Fibroblast of lung (primary cell): ENCODE measurements at places on chromosomes 4 and X. TPM values are rescaled to one million over a fixed set of nuclear protein-coding genes. Genes with fewer than 3 reads are reported as not detected.

Gene STK26
- 2.0 and 2.8 TPM in 2 replicates for total RNA-seq

Gene TFDP3
- total RNA-seq: not detected in 2 replicates

Gene NWD2
- total RNA-seq: not detected in 2 replicates

Gene ERVMER34-1
- total RNA-seq: under 0.01 TPM in 2 replicates

Gene SPANXC
- total RNA-seq: not detected in 2 replicates

Gene LONRF3
- 0.33 and 0.51 TPM in 2 replicates for total RNA-seq

GRCh38 chr4:2087170-2087569 is 28.0 kb downstream of the NAT8L start:
- DNase-seq: no peak

DNA sequence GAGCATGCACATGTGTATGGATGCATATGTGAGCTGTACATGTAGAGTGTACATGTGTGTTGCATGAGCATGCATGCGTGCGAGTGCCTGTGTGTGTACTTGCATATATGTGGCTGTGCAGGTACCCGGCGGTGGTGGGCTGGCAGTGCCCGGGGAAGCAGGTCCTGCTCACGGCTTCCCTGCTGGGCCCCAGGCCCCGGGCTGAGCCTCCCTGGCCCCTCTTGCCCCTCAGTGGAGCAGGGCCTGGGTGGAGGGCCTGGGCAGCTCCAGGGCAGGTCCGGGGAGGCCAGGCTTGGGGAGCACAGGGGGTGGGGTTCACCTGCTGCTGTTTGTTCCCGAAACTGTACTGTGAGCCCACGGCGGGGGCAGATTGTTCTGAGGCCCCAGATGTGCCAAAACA is 9.4 kb downstream of the NAT8L start:
- no peak for DNase-seq

DNA sequence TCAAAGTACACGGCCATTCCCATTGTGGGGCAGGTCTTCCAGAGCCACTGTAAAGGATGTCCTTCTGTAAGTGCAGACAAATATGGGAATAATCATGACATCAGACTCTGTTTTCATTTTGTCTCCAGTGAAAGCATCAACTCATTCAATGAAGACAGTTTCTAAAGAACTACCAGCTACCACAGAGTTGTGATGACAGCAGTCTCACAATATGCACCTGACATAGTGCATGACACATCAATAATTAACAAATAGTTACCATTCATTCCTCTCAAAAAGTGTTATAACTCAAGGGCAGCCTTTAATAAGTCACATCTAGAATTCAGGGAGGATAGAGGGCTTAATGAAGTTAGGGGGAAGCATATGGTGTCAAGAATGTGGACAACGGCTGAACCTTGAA is 20.2 kb downstream of the MTTP start:
- DNase-seq: no peak

DNA sequence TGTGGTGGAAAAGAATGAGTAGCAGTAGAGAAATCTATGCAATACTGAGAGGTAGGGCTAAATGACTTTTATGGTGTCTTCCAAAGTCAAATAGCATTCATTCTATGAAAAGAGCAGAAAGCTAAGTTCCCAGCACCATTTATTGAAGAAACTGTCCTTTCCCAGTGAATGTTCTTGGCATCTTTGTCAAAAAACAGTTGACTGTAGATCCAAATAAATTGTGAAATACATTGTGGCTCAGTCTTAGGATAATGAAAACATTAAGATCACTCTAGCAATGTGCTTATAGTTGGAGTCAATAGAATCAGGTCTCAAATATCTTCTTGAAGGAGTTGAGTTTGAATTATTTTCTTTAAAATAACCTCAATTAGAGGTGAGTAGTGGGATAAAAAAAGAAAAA is 19.4 kb downstream of the AREG start:
- DNase-seq: peak; percentile 52

GRCh38 chr4:525660-526059 is 26.6 kb downstream of the PIGG start:
- DNase-seq: no peak

DNA sequence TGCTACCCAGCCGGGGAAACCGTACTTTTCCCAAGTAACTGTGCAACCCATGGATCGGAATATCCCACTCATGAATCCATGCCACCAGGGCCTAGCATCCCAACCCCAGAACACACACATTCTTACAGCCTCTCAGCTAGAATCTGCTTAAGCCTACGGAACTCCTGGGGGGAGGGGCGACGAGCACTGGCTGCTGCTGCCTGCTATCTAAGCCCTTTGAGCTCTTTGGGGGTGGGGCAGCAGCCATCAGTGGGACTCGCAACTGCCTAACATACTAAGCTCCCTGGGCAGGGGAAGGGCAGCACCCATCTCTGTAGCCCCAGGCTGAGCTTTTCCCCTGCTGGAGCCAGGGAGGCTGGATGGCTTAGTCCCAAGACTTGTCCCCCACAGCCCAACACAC is 28.6 kb downstream of the NUDT10 start:
- no peak for DNase-seq

DNA sequence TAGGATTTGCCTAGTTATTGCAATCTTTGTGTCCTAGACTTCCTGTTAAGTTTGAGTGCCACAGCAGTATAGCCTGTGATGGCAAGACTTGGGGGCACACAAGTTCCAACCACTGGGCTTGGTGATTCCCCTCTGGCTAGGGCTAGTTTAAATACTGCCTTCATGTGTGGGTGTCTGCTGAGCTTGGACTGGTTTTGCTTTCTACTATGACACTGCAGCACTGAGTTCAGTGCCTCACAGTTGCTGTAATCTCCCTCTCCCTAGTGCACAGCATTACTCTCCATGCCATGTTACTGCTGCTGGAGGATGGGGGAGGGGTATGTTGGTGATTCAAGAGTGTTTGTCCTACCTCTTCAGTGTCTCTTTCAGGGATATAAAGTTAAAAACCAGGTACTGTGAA is 379.6 kb downstream of the IL15 start:
- DNase-seq: no peak
